KBM-7 (cell line): ENCODE measurements at places on chromosomes 13 and 19.

- DNase-seq: no peak
Observed at GRCh38 chr19:54633401-54633800, 3.1 kb downstream of the LILRB1 start.

DNA sequence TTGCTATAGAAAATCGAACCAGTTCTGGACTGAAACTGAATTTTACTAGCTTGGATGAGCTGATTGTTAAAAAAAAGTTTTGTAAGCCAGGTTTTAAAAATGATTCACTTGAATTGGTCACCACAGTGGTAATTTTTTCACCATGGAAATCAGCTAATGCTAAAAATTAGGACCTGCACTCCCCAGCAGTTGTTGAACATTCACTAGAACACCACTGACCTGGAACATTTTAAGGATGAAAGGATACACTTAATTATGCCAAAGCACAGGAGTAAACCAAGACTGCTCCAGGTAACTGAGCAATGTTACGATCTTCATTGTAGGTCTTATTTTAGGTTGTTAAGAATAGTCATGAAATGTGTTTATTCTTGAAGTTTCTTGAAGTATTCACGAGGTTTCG lies 1342.6 kb upstream of the SPRY2 start:
- DNase-seq: no peak

DNA sequence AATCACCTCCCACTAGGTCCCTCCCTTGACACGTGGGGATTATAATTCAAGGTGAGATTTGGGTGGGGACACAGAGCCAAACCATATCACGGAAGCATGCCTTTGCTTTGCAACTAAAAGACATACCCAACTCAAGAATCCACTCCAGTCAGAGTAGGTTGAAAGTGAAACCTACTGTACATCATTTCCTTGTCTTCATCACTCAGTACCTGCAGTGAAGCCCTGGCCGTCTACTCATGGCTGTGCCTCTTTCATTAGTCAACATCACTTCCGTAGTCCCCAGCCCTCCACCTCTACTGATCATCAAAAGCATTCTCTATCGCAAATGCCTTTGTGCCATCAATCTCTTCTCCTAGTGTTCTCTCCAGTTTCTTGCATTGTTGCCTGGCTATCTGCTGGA lies 343.1 kb upstream of the ARGLU1 start:
- DNase-seq: no peak

GRCh38 chr13:24033527-24034302 lies 126.8 kb upstream of the SPATA13 start:
- no peak for DNase-seq

GRCh38 chr19:15379999-15380647 lies 536 bp upstream of the AKAP8 start:
- DNase-seq: peak; percentile 81

DNA sequence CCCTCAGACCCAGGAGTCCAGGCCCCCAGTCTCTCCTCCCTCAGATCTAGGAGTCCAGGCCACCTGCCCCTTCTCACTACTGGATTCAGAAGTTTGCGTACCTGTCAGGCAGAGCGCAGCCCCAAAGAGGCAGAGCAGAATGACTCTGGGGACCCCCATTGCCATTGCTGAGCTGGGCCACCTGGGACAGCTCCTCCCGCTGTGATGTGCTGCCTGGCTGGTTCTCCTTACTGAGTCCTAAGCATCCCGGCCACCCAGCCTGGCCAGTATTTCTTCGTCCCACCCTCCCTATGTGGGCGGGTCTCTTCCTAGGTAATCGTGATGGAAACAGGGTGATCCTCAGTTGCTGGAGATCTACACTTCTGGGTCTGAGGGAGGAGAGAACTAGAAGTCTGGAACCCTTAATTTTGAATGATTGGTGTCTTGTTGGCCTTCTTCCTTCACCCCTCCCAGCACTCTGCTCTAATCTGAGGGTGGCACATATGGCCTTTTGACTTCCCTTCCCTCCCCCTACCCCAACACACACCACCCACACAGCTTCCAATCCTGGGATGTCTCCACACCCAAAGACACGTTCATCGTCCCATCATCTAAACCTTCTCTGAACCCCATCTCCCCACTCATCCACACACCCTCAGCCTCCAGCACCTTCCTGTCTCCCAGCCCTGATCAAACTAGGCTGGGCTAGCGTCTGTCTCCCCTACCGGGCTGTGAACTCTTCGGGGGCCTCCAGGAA lies at the start of gene LYPD5:
LYPD5 (minus strand) TSS at position 232 of the 736 bp plus-strand sequence; CDS start at position 165, 67 bp downstream.
- no peak for DNase-seq

DNA sequence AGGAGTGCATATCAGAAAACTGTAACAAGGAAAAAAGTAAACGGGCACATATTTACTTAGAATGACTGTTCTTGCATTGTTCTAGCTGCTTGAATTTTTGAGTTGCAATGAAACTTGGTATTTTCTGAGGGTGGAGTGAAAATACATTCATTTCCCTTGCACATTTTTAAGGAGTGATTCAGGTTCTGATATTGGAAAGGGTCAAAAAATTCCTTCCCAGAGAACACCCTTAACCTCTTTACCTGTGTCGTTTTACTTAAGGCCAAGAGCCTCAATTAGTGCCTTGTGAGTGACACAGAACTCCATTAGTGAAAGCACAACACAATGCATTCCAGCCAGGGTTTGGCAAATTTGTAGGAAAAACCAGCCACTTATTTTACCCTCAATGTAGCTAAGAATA lies 2.3 kb downstream of the ITGBL1 start:
- no peak for DNase-seq

GRCh38 chr19:13717194-13717643 lies 47.1 kb upstream of the MRI1 start:
- peak; percentile 63 for DNase-seq

DNA sequence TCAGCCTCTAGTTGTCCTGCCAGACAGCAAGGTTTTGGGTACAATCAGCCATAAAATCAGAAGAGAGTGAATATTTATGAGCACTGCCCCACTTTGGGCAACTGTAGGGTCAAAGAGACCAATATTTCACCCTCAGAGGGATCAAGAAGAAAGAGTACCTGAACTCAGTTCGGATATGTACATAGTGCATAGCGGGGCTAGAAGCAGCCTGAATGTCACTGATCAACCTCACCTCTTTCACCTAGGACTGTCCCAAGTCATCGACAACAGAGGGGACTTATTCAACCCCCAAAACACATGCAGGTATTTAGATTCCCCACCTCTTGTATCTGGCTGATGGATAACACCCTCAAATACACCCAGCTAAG lies 446.9 kb downstream of the COG6 start:
- DNase-seq: no peak

GRCh38 chr19:3176715-3177501 lies 1.7 kb upstream of the S1PR4 start:
- DNase-seq: no peak

GRCh38 chr13:72156760-72157159 lies 289.8 kb upstream of the DACH1 start:
- no peak for DNase-seq

DNA sequence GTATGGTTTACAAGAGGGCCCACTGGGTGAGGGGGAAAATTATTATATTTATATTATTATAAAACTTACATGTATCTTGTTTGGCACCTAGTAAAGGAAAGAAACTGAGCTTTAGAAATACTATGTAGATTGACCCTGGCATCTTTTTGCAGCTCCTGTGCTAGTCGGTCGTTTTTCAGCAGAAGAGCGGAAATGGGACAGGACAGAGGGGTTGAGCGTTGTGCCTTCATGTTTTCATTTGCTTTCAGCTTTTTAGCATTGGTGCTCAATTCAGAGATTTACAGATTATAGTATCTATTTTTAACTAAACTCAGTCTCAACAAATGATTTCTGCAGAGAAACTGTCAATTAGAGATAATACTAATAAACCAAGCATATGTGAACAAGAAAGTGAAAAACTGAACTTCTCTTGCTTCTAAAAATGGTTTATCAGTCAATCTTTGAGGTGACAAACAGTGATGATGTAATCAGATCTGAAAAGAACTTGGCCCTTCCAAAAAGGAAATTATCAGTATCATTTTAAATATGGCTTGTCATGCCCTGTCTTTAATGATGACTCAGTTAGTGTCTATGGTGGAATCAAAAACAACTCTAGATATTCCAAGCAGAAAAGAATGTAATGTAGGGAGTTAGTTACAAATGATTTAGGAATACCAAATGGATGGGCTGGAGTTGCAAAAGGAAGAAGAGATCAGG lies 56.9 kb upstream of the KCTD4 start:
- no peak for DNase-seq

DNA sequence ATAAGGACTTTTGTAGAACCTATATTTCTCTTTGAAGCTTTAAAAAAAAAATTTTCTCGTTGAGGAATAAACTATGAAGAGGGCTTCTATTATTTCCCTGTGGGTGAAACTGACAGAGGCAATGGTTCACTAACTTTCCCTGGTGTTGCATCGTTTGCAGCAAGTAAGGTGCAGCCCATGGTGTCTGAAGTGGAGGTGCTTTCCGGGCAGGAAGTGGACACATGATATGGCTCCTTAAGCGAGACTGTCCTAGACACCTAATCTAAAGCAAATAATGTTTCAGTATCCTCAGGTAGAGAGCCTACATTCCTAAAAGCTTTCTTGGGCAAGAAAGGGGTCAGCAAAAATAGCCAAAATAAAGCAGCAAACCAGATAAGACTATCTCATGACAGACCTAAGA lies 437.6 kb upstream of the ARGLU1 start:
- no peak for DNase-seq

GRCh38 chr13:97540696-97541095 lies 106.7 kb downstream of the RAP2A start:
- no peak for DNase-seq

- peak; percentile 96 for DNase-seq
Observed at GRCh38 chr19:51448411-51449016, 9.7 kb downstream of the SIGLEC8 start.

DNA sequence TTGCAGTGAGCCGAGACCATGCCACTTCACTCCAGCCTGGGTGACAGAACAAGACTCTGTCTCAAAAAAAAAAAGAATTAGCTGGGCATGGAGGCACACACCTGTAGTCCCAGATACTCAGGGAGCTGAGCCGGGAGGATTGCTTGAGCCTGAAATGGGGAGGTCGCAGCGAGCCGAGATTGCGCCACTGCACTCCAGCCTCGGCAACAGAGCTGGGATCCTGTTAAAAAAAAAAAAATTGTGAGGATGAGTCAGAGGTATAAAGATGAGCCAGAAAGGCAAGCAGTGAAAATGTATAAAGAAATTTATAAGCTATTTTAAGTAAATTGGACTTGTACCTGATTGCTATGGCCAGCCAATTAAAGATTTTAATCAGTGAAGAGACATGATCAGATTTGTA lies 21.1 kb downstream of the KBTBD6 start:
- no peak for DNase-seq

GRCh38 chr19:57888107-57888559 lies 704 bp downstream of the ZNF814 start:
- no peak for DNase-seq

GRCh38 chr13:63449550-63449949 lies 2033.9 kb upstream of the PCDH20 start:
- no peak for DNase-seq

GRCh38 chr13:29162638-29163235 lies 342.6 kb downstream of the MTUS2 start:
- DNase-seq: no peak

DNA sequence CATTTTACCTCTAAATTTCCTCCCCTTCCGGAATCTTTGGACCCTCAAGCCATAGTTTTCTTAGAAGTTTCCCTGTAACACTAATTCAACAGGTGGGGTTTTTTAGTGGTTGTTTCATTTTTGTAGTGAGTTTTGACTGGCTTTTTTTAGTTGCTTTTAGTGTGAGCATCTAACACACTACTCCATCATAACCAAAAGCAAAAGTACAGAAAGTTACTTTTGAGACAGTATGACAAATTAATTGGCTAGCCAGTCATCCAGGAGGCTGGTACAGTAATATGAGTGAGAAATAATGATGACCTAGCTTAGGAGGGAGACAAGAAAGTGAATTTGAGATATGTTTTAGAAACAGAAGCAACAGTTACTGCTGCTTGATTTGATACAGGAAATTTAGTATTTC lies 71.5 kb downstream of the DNAJC15 start:
- DNase-seq: no peak

DNA sequence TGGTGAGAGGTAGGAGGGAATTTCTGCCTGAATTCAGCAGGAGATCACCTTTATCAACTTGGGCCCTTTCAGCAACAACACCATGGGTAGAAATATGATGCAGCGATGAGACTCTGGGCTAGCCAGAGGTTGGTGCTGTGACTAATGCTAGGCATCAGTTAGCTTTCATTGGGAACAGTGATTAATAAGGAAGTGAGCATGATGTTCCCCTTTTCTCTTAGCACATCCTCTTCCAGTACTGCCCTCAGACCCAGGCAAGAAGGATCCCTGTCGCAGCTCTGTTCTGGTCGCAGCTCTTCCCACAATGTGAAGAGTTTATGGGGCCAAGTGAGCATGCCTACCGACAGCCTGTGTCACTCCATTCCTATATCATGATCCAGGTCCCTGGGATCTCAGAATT lies 100.5 kb downstream of the FLT1 start:
- DNase-seq: peak; percentile 49

GRCh38 chr13:20969182-20969581 lies 66.6 kb upstream of the XPO4 start:
- no peak for DNase-seq

DNA sequence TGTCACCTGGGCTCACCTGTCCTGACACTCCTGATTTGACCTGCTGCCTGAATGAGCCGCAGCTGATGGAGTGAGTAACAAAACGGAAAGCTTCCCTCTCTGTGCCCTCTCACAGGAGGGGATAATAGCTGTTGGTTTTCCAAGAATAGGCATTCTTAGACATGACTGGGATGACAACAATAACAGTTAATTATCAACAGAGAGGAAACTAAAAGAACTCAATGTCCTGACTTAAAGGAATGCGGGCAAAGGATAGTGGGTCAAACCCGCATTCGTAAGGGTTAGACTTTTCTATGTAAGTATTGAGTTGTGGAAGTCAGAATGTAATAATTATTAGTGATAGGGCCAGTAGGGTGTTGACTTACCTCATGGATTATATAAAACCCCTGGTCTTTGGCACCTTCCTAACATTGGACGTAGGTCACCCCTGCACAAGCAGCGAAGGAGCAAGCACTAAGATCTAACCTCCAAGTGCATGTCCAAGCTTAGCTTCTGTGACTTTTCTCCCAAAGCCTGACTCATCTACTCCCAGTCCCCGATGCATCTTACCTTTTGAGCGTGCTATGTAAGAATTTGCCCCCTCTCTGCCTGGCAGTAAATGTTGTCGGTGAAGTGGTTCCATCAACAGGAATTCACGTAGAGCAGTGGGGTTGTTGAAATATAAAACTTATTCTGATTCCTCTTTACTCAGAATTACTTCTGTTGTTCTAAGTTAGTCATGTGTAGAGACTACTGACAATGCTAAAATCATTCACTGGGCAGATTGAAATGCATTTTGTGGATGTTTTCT lies 442.3 kb downstream of the FGF9 start:
- DNase-seq: no peak

DNA sequence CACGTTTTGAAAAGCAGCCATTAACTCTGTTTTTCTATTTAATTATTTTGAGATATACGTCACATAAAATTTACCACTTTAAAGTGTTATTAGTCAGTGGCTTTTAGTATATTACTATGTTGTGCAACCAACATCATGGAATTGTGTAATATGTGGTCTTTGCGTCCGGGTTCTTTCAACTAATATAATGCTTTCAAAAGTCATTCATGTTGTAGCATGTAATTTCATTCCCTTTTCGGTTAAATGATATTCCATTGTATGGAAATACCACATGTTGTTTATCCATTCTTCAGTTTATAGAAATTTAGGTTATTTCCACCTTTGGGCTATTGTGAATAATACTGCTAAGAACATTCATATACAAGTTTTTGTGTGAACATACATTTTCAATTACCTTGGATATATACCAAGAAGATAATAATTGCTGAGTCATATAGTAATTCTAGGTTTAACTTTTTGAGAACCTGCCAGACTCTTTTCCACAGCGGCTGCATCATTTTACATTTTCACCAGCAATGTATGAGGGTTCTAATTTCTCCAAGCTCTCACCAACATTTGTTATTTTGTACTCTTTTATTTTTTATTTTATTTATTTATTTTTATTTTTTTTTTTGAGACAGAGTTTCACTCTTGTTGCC lies 28.1 kb upstream of the CLDN10 start:
- DNase-seq: no peak
